Hematopoietic multipotent progenitor cell treated with erythropoietin and hydrocortisone succinate and interleukin-3 and kit ligand, for 17 days (in vitro differentiated cells): ENCODE measurements at places on chromosomes 7 and 10.

- no peak for DNase-seq
Observed at GRCh38 chr10:43350156-43350555, 21.3 kb upstream of the FXYD4 start.

DNA sequence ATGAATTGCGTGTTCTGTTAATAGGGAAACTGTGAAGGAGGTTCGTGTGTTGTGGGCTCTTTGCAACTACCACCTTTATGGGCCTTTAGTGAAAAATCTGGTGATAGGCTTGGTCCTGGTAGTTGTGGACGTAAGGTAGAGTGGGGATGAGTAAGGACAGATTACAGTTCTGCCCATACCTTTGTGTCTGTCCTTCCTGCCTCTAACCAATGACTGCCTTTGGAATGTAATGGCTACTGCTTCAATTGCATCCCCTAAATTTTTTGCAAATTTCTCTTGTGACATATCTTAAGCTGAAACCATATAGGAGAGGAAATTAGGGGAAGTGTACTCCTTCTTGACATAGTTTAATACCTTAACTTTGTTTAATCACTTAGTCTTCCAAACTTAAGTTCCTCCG is 82.3 kb downstream of the ADK start:
- DNase-seq = no peak

- DNase-seq = no peak
Observed at GRCh38 chr7:28955356-28955717, 2.8 kb downstream of the TRIL start.

GRCh38 chr7:42662862-42663261 is 249.0 kb downstream of the C7orf25 start:
- no peak for DNase-seq

GRCh38 chr10:123146013-123146893 is 1.7 kb upstream of the HMX2 start:
- no peak for DNase-seq

- DNase-seq = no peak
Observed at GRCh38 chr7:45711161-45711490, 137.0 kb downstream of the ADCY1 start.

DNA sequence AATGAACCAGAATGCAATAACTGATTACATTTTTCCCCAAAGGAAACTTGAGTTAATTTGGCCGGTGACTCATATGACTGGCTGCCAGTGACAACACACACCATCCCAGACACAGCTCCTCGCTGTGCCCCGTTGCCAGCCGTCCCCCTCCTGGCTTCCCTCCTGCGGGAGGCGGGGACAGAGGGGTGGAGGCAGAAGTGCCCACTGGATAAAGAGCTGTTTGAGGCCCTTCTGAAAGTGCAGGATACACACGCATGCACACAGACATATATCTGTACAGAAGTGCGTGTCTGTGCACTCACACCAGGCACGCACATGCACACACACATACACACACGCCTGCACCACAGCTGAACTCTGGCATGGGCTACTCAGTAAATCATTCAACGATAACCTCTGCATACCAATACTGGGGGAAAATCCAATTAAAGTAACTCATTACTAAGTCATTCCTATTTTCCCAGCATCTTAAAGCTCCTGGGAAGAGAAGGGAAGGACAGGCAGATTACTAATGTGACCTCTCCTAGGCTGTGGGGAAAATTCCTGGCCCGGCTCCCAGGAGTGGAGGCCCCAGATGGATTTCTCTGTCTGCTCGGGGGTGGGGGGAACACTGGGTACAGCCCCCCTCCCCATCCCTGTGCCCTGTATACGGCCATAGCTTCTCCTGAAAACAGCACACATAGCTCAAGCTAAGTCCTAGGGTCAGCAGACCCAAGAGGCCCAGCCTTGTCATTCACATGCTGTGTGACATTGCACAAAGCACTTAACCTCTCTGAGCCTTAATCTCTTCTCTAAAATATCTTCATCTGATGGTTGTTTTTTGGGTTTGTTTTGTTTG is 52.3 kb upstream of the MYL10 start:
- DNase-seq = no peak

GRCh38 chr7:145339319-145339718 is 503.5 kb upstream of the TPK1 start:
- no peak for DNase-seq

DNA sequence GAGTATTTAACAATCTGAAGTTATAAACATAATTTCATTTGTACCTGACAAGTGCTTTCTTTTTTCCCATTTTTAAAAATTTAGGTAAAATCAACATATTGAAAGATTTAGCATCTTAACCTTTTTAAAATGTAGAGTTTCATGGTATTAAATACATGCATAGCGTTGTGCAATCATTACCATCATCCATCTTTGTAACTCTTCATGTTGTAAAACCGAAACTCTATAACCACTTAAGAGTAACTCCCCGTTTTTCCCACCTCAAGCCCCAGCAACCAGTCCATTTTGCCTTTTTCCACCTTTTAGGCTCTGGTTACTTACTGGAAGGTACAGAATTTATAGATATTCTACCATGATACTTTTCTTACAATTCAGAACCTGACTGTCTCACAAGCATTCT is 892.5 kb downstream of the DNAJB9 start:
- no peak for DNase-seq

- DNase-seq = no peak
Observed at GRCh38 chr7:99893280-99893679, 16.4 kb upstream of the OR2AE1 start.

DNA sequence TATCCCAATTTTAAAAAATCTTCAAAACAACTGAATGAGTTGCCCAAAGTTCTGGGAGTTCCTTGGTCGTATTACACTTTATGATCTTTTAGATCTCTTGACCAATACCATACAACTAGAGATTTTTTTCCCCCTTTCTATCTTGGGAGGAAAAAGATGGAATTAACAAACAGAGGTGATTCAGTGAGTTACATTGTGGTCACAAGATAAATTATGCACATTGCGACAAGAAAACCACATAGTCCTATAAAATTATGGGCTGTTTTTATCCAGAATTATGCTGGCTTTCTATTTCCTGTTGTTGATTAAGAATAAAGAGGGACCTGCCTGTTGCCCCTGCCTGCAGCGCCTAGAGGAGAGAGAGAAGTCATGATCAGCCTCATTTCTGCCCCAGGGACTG is 8.2 kb upstream of the SGPL1 start:
- no peak for DNase-seq

- DNase-seq = no peak
Observed at GRCh38 chr7:100946766-100947365, 2.5 kb upstream of the MUC3A start.

DNA sequence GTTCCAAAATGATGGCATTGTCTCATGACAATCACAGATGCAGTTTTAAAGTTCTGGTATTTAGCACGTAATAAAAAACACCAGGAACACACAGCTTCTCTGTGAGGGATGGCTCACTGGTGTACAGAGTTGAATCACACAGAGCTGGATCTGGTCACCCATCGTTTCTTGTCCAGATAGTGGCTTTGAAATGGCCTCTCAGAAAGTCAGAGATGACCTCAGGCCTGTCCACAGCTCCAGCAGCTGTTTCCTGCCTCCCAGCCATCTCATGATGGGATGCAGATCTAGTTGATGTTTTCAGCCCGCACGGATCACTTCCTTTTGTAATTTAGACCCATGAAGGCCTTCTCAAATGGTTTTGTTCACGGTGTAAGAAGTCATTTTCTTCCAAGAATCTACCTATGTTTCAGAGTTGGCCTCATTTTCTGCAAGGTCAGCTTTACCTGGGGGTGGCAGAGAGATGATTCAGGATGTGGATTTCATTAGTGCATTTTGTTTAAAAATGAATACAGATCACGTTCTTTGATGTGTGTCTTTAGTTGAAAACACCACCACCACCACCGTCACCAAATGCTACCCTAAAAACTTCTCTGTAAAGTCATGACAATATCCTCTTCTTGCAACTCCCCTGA is 166.2 kb downstream of the SNX10 start:
- DNase-seq = no peak

DNA sequence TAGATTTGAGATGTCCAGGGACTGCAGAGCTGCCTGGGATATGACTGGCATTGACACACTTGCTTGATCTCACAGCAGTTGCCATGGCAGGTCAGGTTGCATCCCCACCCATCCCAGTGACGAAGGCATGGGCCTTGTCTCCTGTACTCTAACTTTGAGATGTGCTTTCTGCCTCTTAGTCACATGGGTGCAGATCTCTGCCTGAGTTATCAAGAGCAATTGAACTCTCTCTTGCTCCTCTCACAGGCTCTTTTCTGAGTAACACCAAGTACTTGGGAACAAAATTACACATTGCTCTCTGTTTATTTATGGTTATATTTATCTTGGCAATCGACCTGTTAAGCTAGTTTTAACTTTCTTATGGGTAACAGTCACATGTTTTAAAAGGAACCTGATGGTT is 237.3 kb downstream of the NSUN6 start:
- no peak for DNase-seq

DNA sequence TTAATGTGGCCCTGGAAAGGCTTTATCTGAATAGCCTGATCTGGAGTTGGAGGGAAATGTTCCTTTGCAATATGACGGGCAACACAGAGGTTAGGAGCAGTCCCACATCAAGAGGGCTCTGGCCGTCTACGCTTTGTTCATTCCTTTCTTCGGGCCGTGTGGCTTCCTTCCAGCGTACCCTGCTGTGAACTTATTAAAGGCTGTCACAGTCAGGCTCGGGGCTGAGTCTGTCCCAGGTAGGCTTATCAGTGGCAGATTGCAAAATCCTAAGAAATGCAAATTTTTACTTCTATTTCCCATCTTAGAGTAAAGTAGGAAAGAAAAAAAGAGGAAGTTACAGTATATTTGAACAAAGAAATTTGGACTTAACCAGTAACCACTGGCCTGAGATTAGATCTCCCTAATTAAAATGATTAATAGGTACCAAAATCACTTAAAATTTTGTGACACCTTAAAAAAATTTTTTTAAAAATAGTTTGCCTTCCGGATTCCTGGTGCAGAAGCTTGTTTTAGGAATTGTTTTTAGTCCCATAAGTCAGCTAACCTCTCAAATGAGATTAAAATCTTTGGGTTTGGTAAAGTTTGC is 453.1 kb upstream of the MKI67 start:
- no peak for DNase-seq

DNA sequence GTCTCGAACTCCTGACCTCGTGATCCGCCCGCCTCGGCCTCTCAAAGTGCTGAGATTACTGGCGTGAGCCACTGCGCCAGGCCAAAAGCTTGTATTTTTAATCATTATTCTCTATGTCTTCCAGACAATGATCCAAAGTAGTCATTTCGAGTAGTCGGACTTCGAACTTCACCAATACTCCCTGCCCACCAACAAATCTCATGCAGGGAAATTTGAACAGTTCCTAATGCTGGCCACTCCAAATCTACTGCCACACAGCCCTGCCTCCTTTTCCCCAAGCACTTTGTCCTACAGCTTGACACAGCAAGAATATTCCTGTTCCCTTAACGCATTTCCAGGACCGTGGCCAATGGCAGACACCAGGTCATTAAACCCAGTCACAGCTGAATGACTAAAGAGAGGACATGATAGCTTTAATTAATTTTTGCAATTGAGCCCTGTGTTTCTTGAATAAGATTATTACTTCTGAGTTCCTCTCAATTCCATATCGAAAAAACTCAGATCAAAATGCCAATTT is 142.3 kb upstream of the NRP1 start:
- DNase-seq = no peak

- peak; percentile 81 for DNase-seq
Observed at GRCh38 chr10:71696628-71697326, 22.8 kb downstream of the C10orf105 start.

- no peak for DNase-seq
Observed at GRCh38 chr7:101155303-101155702, 1.0 kb downstream of the AP1S1 start.

DNA sequence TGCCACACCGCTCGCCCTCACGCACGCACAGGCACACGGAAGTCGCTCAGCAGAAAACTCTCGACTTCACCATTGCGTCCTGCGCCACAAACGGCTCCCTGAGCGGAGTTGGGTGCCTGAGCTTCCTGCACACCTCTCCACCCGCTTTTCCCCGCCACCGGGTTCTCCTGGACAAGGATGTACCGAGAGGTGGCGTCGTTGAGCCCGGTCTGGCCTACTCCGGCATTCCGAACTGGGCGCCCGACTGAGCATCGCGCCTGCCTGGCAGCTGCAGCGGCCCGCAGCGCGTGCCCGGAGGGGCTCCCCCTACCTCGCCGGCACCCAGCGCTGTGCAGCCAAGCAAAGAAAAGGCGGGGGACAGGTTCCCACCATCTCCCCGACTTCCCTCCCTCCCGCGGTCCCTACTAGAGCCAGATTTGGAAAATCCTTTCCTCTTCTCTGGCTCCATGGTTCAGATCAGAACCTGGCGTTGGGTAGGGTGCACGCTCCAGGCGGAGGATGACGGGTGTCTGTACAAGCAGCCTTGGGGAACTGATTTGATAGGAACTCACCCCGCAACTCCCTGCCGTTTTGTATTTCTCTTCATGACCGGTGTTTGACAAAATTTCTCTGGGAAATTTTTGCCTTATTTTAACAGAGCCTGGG is 1.7 kb downstream of the SORCS3 start:
- no peak for DNase-seq

DNA sequence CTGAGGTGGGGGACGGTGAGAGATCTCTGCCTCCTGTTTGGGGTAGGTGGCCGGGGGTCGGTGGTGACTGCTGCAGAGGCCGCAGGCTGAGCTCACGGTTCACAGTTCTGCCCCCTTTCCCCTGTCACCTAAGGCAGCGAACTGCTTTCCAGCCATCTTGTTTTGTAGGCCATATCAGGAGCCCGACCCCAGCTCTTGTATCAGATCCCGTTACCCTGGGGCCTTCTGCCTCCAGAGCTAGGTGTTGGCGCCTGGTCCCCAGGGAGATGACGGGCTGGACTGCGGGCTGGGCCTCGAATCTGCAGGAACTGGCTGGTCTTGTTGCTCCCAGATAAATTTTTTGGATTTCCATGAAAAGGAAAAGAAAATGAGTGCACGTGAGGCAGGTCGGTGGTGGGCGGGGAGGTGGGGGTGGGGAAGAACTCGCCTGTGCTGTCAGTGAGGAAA is 183.0 kb downstream of the DNAJB6 start:
- no peak for DNase-seq

- no peak for DNase-seq
Observed at GRCh38 chr7:151721236-151721635, 155.7 kb downstream of the PRKAG2 start.

DNA sequence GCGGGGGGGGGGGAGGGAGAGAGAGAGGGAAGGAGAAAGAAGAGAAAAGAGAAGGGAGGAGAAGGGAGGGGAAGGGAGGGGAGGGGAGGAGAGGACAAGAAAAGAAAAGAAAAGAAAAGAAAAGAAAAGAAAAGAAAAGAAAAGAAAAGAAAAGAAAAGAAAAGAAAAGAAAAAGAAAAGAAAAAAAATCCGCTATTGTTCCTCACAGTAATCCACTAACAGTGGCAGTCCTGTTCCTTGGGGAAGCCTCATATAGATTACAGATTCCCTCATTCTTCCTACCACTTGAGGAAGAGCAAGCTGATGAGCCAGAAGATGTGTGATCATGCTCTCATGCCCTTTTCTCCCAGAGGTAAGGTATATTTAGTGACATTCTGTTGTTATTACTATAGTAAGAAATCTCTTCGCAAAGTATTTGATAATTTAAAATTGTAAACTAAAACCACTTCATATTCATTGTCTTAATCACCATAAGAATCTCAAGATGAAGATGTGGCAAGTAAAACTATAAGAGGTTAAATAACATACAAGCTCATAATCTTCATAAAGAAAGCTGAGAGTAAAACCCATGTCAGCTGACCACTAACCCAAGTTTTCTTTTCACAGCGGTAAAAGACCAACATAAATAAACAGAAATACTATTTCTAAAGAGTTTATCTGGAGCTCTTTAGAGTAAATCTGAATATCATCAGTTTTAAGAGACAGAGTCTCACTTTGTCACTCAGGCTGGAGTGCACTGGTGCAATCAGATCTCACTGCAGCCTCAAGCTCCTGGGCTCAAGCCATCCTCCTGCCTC is 128.1 kb downstream of the JMJD1C start:
- no peak for DNase-seq

GRCh38 chr10:56605051-56605450 is 244.0 kb upstream of the ZWINT start:
- no peak for DNase-seq
